H54 (cell line): ENCODE measurements at places on chromosomes 7 and 10.

DNA sequence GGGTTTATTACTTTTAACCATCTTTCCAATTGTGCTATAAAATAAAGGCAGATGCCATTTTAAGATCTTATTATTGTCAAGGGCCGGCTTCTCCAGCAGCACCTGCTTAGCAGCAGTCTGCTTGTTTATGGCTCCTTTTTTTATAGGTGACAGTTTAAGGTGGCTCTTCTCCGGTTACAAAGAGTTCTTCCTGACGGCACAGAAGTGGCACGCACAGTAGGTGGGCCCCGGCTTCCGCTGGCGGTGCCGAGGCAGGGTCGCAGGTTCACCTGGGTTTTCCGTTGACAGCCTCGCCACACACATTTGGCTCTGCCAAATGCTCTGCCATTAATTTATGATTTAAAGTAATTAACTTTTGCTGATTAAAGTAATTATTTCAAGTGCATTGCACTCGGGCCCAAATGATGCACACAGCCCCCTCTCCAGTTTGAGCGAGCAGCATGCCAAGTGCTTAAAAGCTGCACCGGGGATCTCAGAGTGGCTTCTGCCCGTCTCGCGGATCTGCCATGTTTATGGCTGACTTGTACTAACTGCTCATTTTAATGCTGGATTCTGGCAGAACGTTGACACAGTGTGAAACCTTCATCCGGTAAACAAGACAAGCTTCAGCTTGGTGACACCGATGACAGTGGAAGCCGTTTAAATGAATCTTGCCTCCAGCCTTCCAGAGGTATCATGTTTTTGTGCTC, 355.1 kb upstream of the MKI67 start:
- no peak for DNase-seq

- no peak for DNase-seq
These were observed 32.0 kb upstream of the CXCL12 start for GRCh38 chr10:44416936-44417335.

DNA sequence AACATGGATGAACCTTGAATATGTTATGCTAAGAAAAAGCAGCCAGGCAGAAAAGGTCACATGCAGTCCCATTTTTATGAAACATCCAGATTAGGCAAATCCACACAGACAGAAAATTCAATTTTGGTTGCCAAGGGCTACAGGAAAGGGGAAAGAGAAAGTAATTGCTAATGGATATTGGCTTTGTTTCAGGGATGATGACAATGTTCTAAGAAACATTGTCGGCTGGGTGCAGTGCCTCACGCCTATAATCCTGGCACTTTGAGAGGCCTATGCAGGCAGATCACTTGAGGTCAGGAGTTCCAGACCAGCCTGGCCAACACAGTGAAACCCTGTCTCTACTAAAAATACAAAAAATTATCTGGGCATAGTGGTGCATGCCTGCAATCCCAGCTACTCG, 23.0 kb downstream of the ZNF33B start:
- no peak for DNase-seq

DNA sequence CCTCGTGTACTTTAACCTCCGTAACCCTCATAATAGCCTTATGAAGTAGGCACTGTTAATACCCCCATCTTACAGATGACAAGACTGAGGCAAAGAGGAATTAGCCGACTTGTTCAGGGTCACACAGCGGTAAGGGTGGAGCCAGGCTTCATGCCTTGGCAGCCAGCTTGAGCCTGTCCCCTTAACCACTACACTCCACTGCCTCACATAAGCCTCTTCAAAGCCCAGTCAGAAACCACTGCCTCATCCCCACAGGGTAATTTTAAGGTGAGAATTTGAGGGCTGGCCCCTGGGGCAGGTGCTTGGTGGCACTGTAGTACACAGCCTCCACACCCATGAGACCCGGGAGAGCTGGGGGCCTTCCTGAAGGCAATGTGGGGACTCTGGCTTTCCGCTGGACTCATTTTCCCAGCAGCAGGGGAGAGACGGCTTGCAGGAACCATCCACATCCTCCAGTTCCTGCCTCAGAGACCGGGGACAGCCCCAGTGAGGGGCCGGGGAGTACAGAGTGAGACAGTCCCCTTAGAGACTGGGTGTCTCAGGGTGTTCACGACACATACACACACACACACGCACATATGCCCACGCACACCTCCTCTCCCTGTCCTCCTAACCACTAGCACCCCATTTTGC, 7.6 kb upstream of the C10orf105 start:
- no peak for DNase-seq

GRCh38 chr7:97873606-97874005, 1.4 kb upstream of the ASNS start:
- DNase-seq: no peak

DNA sequence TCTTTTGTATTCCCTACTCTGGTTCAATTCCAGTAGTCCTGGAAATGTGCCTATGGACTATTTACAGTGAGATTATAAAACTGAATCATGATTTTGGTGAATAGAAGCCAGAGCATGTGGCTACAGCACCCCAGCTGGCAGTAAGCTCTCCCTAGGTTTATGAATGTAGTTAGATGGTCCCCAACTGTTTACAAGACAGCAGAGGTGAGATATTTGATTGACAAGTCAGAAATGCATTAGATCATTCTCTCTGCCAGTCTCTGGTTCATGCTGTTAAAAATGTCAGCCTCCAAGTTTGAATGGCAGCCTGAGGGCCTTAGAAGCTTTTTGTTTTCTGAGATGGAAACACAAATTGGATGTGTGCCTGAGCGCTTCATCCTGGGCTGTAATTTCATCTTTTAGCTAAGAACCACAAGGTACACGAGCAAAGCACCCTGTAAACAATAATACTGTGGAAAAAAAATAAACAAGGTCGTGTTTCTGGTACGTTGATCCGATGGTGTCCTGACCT, 85.0 kb downstream of the BTRC start:
- no peak for DNase-seq
